ENCODE measurements at places on chromosomes 13 and 19.

DNA sequence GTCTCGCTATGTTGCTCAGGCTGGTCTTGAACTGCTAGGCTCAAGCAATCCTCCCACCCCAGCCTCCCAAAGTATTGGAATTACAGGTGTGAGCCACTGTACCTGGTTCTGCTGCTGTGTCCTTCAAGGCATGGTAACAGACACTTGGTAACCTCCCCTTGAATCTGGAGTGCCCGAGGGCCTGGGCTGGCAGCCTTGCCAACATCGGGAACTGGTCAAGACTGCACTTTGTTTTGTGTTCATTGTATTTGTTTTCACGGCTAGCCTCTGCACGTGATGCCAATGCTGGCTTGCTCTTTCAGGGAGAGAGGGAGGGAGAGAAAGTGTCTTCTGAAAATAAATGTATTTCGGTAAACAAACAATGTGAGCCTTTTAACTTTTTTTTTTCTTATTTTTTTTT is 12.0 kb downstream of the CERS4 start:
- DNase-seq = no peak

DNA sequence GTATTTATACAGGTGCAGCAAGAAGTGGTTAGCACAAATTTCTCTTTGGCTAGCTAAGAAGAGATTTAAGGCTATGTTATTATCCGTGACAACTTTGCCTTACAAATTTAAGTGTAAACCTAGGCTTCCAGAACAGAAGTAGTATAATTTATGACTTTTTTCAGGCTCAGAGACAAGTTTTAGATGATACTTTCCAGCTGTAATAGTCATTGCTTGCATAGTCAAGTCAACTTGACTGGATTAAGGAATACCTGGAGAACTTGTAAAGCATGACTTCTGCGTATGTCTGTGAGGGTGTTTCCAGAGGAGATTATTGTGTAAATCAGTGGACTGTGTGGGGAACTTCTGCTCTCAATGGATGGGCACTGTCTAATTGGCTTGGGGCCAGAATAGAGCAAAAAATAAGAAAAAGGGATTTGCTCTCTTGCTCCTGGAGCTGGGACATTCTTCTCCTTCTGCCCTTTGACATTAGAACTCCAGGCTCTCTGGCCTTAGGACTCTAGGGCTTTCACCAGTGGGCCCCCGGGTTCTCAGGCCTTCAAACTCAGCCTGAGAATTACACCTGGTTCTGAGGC is 33.0 kb downstream of the CYSLTR2 start:
- DNase-seq = no peak

- DNase-seq = no peak
These were observed 4.0 kb downstream of the PLEKHG2 start for GRCh38 chr19:39416152-39417120.

- DNase-seq = no peak
These were observed 376.7 kb downstream of the OXGR1 start for GRCh38 chr13:96617528-96617927.

DNA sequence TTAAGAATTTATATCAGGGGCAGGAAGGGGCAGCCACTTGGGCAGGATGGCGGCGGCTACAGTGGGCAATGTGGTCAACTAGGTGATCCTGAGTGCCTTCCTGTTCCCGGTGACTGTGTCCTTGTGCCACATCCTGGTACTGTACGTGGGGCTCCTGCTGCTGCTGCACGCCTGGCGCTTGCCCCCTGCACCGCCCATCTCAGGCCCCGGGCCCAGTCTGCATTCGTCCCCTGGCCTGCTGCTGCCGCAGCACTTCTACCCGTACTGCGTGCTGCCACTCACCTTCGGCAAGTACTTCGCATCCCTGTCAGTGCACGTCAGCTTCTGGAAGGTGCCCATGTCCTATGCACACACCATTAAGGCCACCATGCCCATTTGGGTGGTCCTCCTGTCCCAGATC is 40.1 kb downstream of the IFT88 start:
- no peak for DNase-seq

DNA sequence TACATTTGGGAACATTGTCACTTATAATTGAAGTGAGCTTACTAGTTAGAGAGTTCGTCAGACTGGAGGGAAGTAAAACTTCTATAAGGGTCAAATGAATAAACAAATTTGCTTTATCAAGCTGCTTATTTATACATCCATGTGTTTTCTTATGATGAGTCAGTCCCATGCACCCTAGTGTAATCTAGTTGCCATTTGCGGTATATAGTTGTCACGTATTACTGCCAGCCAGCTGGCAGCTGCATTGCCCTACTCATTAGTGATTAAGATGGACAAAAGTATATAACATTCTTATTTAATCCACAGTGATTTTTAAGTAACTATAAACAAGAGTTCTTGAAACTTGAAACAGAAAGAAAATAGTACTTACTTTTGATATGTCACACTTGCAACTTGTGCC is 182.4 kb downstream of the GPC6 start:
- no peak for DNase-seq

DNA sequence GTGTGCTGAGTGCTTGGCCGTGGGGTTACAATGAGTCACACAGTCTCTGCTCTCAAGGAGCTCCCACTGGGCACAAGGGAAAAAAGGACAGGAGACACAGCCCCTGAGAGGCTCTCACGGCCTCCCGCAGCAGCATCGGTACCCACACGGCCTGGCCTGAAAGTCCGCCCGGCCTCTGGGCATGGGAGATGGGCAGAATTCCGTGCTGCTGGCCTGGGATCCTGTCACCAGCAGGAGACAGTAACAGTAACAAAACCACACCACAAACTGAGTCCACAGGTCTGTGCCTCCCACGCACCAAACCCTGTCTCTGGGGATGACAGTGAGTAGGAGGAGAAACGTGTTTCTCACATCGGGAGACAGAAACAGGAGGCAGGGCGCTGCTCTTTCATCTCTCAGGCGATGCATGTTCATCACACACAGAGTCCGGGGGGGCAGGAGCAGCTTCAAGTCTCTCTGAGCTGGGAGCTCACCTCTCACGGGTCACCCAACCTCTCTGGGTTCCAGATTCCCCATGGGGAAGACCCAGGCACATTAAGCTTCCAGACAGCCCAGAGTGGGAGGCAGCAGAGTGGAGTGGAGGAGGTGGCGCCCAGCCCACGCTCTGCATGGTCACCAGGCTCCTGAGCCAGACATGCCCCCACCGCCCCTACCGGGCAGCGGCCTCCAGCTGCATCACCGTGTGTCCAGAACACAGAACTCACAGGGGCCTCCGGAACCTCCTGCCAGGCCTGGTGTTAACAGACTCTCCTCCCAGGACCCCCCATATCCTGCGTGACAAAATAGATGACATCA is 124.7 kb upstream of the VSTM2B start:
- no peak for DNase-seq

GRCh38 chr13:20151016-20151415 is 9.8 kb downstream of the GJA3 start:
- DNase-seq = no peak

GRCh38 chr13:86757236-86757978 is 913.8 kb upstream of the SLITRK5 start:
- peak; percentile 82 for DNase-seq

Data from NK-92 treated with Interleukin-12 subunit alpha and Interleukin-12 subunit beta, amount 100 ng/mL, for 24 hours (cell line).